Stimulated activated CD8-positive, alpha-beta memory T cell treated with anti-CD3 and anti-CD28 coated beads, Interleukin-7, amount 100 ng/mL, for 24 hours (primary cell): ENCODE measurements at places on chromosomes 12 and 14.

DNA sequence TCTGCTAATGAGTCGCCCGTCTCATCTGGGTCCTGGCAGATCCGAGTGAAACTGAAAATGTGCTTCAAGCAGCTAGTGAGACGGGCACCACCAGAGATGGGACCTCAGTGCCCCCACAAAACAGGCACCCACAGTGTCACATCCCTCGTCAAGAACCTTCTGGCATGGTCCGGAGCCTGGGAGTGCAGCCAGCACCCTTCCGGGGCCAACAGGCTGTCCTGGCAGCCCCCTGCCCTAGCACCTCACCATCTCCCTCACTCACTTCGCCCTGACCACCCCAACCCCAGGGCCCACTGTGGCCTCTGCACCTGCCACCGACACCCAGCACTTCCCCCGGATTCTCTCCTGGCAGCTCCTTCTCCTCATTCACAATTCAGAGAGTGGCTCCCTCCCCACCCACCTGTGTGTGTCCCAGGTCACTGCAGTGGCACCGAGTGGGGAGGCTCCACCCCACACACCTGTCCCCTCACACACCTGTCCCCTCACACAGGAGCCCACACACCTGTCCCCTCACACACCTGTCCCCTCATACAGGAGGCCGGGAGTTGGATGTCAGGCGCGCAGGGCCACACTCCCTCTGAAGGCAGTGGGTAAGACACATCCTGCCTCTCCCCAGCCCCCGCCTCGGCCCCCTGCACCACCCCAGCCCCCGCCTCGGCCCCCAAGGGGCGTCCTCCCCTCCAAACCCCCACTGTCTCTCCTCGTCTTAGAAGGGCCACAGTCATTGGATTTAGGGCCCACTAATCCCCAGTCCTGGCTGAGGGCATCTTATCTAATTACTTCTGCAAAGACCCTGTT, 7.9 kb downstream of the GALNT9 start:
- DNase-seq: no peak

- no peak for DNase-seq
These were observed 111.9 kb downstream of the STAB2 start for GRCh38 chr12:103698752-103699560.

- no peak for DNase-seq
These were observed 4.3 kb downstream of the TM7SF3 start for GRCh38 chr12:27009881-27010301.

DNA sequence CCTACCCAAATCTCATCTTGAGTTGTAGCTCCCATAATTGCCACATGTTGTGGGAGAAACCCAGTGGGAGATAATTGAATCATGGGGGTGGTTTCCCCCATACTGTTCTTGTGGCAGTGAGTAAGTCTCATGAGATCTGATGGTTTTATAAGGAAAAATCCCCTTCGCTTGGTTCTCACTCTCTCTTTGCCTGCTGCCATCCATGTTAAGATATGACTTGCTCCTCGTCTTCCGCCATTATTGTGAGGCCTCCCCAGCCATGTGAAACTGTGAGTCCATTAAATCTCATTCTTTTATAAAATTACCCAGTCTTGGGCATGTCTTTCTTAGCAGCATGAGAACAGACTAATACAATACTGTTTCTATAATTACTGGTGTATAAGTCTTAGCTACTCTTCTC, 6.5 kb upstream of the BCAT1 start:
- no peak for DNase-seq

DNA sequence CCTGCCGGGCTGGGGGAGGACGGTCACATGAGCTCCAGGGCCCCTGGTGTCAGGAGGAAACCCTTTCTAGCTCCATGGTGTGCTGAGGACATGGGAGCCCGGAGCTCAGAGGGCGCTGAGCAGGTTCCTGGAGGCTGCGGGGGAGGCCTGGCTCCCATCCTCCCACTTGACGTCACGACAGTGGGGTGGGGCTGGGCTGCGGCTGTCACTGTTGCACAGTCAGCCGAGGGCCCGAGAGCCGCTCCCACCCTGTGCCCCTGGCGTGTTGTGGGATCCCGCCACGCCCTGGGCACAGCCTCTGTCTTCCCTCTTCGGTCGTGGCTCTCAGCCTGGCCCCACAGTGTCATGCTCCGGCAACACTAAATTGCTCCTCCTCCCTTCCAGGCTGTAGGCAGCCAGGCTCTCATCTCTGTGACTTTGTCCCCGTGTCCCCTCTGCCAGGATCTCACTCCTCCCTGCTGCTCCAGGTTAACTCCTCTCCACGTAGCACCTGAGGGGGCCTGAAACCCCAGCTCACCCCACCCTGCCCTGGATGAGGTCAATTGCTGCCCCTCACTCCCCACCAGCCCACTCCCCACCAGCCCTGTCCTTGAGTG, 33.0 kb downstream of the BEGAIN start:
- no peak for DNase-seq

GRCh38 chr14:101851736-101852405, 90.4 kb downstream of the PPP2R5C start:
- no peak for DNase-seq

DNA sequence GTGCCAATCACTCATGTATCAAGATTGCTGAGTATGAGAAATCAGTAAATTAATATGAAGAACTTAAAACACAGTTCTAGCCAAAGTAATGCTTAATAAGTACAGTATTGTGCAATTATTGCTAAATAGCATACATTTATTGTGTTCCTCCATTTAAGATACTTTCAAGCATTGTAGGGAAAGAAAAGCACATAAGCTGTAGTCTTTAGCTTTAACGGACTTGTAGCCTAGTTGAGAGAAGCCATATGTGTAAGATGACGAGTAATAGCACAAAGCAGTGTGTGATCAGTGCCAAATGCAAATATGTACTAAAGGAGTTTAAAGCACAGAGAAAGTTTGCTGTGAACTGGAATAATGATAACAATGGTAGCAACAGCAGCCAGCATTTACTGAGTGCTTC, 38.1 kb downstream of the ETV6 start:
- no peak for DNase-seq

DNA sequence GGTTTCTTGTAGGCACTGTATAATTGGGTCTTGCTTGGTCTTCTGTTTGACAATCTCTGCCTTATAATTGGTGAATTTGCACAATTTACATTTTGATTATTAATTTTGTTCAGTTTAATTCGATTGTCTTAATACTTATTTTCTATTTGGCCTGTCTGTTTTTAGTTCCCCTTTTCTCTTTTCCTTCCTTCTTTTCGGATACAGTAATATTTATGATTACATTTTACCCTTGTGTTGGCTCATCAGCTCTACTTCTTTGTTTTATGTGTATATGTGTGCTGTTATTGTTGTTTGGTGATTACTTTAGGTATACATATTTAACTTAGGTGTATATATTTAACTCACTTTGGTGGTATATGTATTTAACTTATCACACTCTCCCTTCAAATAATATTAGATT, 12.8 kb upstream of the BEGAIN start:
- DNase-seq: no peak
